Osteoblast (primary cell): ENCODE measurements at places on chromosomes 2 and 18.

- no peak for DNase-seq
Measured at GRCh38 chr2:176763851-176764404, 448.7 kb upstream of the HNRNPA3 start.

- no peak for DNase-seq
Measured at GRCh38 chr18:79805211-79805887, 7.6 kb downstream of the KCNG2 start.

GRCh38 chr2:231597014-231597611 lies 4.4 kb downstream of the TEX44 start:
- DNase-seq: peak; percentile 94

- DNase-seq: no peak
Measured at GRCh38 chr2:144508172-144508851, 11.6 kb downstream of the ZEB2 start.

- DNase-seq: no peak
Measured at GRCh38 chr2:24342110-24342910, 18.0 kb downstream of the ITSN2 start.

DNA sequence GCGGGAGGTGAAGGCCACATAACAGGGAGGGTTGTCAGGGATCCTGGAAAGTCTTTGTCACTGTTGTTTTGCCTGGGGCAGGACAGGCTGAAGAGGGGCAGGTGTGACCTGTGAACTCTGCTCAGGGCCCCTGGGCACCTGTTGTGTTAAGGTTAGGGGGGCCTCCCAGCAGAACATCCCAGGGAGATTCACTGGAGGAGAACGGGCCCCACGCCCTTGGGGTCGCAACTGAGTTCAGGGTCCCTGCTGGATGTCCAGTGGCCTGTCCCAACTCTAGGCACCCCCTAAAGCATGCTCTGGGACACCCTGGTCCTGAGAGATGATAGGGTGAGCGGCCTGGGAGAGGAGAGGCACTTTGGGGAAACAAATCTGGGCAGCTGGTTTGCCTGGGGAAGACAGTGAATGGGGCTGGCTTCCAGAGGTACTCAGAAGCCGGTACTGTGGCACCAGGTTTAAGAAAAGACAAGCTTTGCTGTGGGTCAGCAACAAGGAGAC lies 22.9 kb downstream of the GPR35 start:
- peak; percentile 45 for DNase-seq

- no peak for DNase-seq
Measured at GRCh38 chr2:167264380-167264779, 376.1 kb downstream of the XIRP2 start.
